ENCODE measurements at places on chromosomes 6 and 20. TPM values are rescaled to one million over a fixed set of nuclear protein-coding genes. Genes with fewer than 3 reads are reported as not detected.

Gene CD93
- not detected for polyA plus RNA-seq

Gene TRIM10
- not detected for polyA plus RNA-seq

Gene TNF
- polyA plus RNA-seq, result not detected

Gene MOCS1
- polyA plus RNA-seq, result 8.4 TPM

Gene GGTLC1
- polyA plus RNA-seq, result not detected

Gene TP53INP2
- polyA plus RNA-seq, result 4.9 TPM

Gene PKHD1
- not detected for polyA plus RNA-seq

Gene RPN2
- polyA plus RNA-seq, result 379 TPM

Gene PRPH2
- polyA plus RNA-seq, result 1.7 TPM

Gene SLC52A3
- not detected for polyA plus RNA-seq

Gene PBOV1
- not detected for polyA plus RNA-seq

Gene VSX1
- not detected for polyA plus RNA-seq

Gene RBBP8NL
- polyA plus RNA-seq, result not detected

Gene ADGRF5
- polyA plus RNA-seq, result 0.28 TPM

Gene TOP1
- 17.9 TPM for polyA plus RNA-seq

Gene TRMT6
- polyA plus RNA-seq, result 10.7 TPM

Gene SRF
- polyA plus RNA-seq, result 3.3 TPM

Gene PPDPF
- polyA plus RNA-seq, result 170 TPM

Gene ZSWIM3
- polyA plus RNA-seq, result 1.9 TPM

Gene TMEM217
- 4.4 TPM for polyA plus RNA-seq
